ENCODE measurements at places on chromosomes 2 and 18.

GRCh38 chr2:109210431-109211200 lies 81.6 kb downstream of the SH3RF3 start:
- DNase-seq = no peak

DNA sequence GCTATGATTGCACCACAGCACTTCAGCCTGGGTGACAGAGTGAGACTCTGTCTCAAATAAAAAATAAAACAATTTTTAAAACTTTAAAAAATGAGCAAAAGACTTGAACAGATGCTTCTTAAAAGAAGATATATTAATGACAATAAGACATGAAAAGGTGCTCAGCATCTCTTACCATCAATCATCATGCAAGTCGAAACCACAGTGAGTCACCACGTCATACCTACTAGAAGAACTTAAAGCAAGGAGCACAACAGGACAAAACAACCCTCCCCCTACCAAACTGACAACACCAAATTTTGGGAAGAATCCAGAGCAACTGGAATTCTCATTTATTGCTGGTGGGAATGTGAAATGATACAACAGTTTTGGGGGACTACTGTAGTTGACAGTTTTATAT lies 251.6 kb downstream of the BCL2 start:
- DNase-seq = no peak

DNA sequence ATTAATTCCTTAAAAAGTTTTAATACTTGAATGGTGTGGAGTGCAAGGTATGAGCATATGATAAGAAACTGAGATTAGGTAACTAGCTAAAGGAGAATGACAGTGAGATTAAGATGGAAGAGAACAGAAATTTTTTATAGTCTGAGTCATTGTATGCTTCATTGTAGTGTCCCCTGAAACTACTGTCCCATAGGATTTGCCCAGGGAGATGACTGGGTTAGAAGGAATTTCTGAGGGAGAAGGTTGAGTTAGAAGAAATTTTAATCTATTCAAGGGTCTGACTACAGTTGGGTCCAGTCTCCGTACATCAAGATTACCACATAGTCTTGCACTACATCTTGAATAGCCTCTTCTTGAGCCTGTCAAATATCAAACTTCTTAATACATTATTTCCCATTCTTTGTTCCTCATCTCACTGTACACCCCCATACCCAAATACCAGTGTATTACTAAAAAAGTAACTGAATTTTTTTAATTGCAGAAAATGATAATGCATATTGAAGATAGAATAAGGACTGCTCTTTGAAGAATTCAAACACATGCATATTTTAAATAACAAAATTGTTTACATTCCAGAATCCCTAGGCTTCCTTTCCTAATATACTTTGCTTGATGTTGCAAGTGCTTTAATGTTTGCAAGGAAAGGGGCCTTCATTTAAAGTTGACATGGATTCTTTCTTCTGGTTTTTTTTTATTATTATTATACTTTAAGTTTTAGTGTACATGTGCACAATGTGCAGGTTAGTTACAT lies 314.3 kb upstream of the COL3A1 start:
- no peak for DNase-seq

GRCh38 chr2:190221429-190221828 lies 98.2 kb downstream of the HIBCH start:
- DNase-seq = no peak

DNA sequence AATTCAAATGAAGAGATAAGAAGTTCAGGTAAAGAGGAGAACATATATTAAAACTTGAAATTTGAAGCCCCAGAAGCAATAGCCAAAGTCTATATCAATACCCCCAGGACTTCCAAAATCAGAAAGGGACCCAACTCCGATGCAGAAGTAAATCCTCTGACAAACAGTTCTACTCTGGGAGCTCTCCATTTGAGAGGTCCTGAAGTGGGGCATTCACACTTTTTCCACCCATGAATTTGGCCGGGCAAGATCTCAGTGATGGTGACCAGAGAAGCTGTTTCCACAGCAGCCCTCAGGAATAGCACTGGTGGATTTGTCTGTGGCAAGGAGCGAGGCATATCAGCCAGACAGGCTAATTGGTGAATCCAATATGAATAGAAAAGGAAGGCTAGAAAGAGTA lies 313.6 kb upstream of the MC4R start:
- no peak for DNase-seq

DNA sequence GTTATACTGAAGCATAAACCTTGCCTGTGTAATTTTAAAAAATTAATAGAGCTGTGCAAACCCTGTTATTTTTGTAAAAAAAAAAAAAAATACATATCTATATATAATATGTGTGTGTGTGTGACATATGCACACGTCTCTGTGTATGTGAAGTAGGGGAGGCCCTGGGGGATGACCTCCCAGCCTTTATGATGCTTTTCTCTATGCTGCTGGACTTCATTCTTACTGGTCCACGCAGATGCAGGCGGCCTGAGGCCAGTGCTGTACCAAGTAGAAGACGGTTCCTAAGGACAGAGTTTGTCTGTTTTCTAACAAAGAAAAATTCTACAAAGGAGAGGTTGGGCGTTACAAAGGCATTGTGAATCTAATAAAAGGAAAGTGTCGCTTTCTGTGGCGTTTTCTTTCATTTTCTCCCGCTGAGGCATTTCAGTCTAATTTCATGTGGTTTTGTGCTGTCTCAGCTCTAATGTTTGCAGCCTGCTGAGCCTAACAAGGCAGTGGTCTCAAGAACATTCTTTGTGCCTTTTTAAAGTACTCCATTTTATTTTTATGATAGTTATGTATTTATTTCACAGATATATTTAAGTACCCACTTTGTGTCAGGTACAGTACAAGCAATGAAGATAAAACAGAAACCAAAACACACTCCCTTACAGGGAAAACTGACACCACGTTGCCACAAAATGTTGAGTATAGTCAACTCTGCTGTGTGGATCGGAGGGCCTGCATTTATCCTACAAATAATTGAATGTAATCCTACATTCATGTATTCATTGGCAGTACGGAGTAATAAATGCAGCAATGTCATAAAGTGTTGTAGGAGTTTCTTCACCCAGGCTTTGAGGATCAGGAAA lies 118.0 kb downstream of the RAB3GAP1 start:
- no peak for DNase-seq

GRCh38 chr2:65388596-65389390 lies 43.6 kb downstream of the SPRED2 start:
- no peak for DNase-seq

DNA sequence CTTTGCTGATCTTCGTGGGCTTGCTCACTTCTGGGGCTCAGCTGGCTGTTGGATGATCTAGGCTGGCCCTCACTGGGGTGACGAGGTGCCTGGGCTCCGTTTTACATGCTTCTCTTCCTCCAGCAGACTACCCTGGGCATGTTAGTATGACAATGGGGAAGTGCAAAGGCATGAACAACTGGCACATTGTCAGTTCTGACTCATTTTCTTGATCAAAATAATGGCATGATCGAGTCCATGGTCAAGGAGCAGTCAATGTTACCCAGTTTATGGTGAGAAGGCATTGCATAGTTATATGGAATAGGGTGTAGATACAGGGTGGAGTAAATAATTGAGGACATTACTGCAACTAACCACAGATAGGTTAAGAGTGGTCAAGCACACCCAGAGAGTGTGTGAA lies 10.0 kb upstream of the UPP2 start:
- DNase-seq = no peak

GRCh38 chr2:200637901-200638300 lies 52.1 kb downstream of the AOX1 start:
- DNase-seq = no peak

DNA sequence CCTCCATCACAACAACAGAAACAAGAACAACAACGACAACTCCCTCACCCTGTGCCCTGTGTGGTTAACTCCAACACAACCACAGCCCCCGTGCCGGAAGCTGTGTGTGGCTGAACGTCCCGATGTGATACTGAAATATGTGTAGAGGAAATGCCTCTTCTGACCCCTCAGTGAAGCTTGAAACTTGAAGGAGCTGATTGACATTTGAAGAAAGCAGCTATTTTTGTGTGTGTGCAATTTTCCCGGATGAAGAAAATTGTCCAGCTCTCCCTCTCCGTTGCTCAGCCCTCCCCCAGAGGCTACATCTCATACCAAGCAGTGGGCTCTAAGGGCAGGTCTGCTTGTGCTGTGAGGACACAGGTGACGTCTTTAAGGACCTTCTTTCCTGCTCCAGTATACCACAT lies 173.8 kb downstream of the ICOS start:
- DNase-seq = peak; percentile 25
